Panc1 (cell line): ENCODE measurements at places on chromosomes 16 and 17. TPM values are rescaled to one million over a fixed set of nuclear protein-coding genes. Genes with fewer than 3 reads are reported as not detected.

CHCT1 gene
- total RNA-seq: not detected

SLC35G6 gene
- total RNA-seq: not detected

RPTOR gene
- 58.0 TPM for total RNA-seq

KRTAP2-3 gene
- not detected for total RNA-seq

NUBP2 gene
- total RNA-seq: 85.8 TPM

CD300E gene
- total RNA-seq: not detected

GFAP gene
- not detected for total RNA-seq

TBC1D3B gene
- total RNA-seq: 7.4 TPM
